Epithelial cell of esophagus (primary cell): ENCODE measurements at places on chromosomes 4 and X.

DNA sequence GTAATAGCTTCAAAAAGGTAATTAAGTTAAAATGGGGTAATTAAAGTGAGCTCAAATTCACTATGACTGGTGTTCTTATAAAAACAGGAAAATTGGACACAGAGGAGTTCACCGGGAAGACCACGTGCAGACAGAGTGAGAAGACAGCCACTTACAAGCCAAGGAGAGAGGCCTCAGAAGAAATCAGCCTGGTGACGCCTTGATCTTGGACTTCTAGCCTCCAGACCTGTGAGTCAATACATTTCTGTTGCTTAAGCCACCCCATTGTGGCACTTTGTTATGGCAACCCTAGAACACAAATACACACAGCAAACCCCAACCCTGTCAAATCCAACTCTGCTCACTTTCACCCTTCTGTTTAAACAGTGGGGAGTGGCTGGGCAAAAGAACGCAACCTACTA, 4.1 kb upstream of the CD38 start:
- peak; percentile 66 for DNase-seq

GRCh38 chr4:7083597-7084563, 16.0 kb upstream of the GRPEL1 start:
- DNase-seq: no peak

DNA sequence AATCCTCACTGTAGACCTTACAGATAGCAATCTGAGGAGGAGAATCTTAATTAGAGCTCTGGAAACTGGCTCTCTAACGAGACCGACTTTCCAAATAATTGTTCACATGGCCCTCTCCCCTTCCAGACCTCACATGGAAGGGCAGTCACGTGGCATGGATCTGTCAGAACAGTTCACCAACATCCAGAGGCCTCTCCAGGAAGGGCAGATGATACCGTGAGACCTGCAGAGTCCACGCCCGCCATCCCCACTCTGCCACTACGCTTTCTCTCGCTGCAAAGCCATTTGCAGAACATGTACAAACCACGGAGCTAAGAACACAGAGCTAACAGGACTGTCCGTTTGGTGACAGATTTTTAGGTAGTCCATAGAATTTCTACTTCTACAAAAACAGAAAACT, 20.7 kb downstream of the FAT1 start:
- no peak for DNase-seq

- no peak for DNase-seq
These were observed 20.6 kb upstream of the COQ2 start for GRCh38 chr4:83305187-83305586.

GRCh38 chr4:71389149-71389827, 50.5 kb downstream of the SLC4A4 start:
- no peak for DNase-seq

DNA sequence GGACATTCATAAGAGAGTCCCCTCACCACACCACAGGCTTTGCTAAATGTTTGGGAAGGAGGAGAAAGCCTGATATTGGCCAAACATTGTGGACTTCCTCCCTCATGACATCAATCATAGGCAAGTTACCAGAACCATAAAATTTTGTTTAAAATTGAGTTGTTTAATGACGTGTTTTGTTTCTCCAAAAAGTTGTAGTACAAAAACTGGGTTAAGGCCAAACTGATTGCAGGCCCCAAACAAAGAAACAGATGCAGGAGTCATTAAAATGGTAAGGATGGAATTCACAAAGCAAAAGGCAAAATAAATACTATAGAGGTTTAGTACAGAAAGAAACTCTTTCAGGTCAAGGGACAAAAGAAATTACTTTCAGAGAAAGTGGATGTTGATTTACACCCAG, 3.9 kb upstream of the ODAM start:
- DNase-seq: no peak

GRCh38 chr4:15717086-15717485, 14.2 kb downstream of the BST1 start:
- DNase-seq: no peak

DNA sequence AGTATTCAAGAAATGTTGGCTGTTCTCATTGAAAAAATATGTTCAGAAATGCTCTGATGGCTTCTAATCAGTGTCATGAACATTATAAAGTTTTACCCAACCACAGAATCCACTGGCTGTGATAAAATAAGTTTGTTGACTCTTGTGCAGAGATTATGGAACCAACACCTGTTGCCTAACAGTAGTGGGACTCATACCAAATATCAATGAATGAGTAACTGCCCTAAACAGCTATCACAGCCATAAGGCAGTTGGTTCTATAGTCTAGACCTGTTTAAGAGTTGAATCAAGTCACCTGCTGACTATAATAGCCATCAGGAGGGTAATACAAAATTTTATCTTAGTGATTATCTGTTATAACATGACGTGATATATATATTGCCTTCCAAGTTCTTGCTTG, 168.3 kb downstream of the ATOH1 start:
- no peak for DNase-seq

DNA sequence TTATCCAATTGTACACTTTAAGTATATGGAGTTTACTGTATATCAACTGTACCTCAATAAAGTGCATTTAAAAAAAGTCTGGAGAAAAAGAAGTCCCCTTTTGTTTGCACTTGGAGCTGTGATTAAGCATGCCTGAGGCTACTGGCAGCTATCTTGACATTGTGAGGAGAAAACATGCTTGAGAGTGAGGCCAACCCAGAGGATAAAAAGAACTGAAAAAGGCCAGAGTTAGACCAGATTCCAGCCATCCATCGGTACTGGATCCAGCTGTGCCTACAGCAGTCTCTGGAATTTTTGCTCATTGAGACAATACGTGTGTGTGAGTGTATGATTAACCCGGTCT, 57.4 kb downstream of the LGI2 start:
- peak; percentile 79 for DNase-seq

- DNase-seq: no peak
These were observed 14.7 kb downstream of the RGS12 start for GRCh38 chr4:3307486-3307885.

- no peak for DNase-seq
These were observed 220.7 kb downstream of the TACR3 start for GRCh38 chr4:103499094-103499493.
